ENCODE measurements at places on chromosomes 12 and 14. TPM values are rescaled to one million over a fixed set of nuclear protein-coding genes. Genes with fewer than 3 reads are reported as not detected.
A peak's percentile ranks its signal among the peaks of the same experiment; 100 is the strongest.

The LRP1 gene
- 477 TPM for total RNA-seq

- no peak for DNase-seq
- H3K36me3 ChIP-seq: no peaks in the 10 kb centered on the region
Observed at GRCh38 chr12:47219243-47219642, 139.5 kb upstream of the AMIGO2 start.

- H3K4me1 ChIP-seq: no peaks in the 10 kb centered on the region
- H3K27ac ChIP-seq: no peak overlapping the region
- no peak for DNase-seq
- H3K36me3 ChIP-seq: no peaks in the 10 kb centered on the region
Observed at GRCh38 chr12:25186788-25187402, 8.1 kb downstream of the DNAI7 start.

DNA sequence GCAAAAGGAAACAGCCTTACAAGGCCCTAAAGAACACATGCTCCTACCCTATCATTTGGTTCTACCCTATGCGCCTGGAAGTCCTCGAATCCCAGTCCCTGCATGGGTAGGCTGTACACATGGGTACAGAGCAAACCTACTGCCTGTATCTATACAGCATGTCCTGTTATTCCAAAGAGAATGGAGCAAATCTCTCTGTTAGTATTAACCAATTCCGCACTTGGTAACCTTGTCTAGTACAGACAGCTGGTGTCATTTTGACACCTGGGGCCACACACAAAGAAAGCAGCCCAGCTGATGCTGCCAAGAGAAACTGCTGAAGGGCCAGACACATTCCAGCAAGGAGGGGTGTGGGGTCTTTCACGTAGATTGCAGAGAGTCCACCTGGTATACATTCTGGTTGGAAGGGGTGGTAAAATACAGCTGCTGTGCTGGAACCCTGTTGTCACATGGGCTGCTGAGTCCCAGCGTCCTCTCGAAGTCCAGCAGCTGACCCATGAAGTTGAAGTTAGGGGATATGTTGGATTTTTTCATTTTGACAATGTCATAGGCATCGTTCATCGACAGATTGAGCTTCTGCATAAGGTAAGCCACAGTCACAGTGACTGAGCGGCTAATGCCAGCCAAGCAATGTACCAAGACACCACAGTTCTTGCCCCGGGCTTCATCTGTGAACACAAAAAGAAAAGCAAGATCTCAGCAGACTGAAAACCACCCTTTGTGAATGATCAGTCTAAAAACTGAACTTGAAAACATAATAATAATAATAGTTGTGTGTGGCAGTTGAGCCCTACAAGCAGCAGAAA lies 3.2 kb downstream of the DUSP6 start:
- H3K4me1 ChIP-seq: peaks cover 31% of the 10 kb centered on the region
- peak overlapping the region; percentile 81 for H3K4me3 ChIP-seq
- no peaks in the 10 kb centered on the region for H3K27me3 ChIP-seq
- H3K36me3 ChIP-seq: no peaks in the 10 kb centered on the region
- no peak for DNase-seq

- H3K36me3 ChIP-seq: no peaks in the 10 kb centered on the region
- H3K27ac ChIP-seq: no peak overlapping the region
- H3K4me3 ChIP-seq: no peak overlapping the region
- peaks cover 21% of the 10 kb centered on the region for H3K4me1 ChIP-seq
- DNase-seq: no peak
Observed at GRCh38 chr14:36515105-36515593, 4.9 kb downstream of the NKX2-1 start.

- H3K27me3 ChIP-seq: no peaks in the 10 kb centered on the region
- DNase-seq: no peak
- H3K27ac ChIP-seq: no peak overlapping the region
- no peak overlapping the region for H3K4me3 ChIP-seq
Observed at GRCh38 chr12:62995097-62995496, 60.1 kb upstream of the PPM1H start.
